ENCODE measurements at places on chromosomes 6 and 20. TPM values are rescaled to one million over a fixed set of nuclear protein-coding genes. Genes with fewer than 3 reads are reported as not detected.

Gene CDH4
- total RNA-seq = 0.14 TPM

Gene SLPI
- total RNA-seq = 38.4 TPM

Gene BPIFA1
- total RNA-seq = not detected

Gene PRICKLE4
- 0.40 TPM for total RNA-seq

Gene CGA
- 0.67 TPM for total RNA-seq

Gene CCN2
- 112 TPM for total RNA-seq

Gene MTFR2
- 6.0 TPM for total RNA-seq
